Stimulated activated CD4-positive, alpha-beta T cell treated with anti-CD3 and anti-CD28 coated beads, Interleukin-1b, Interleukin-23, amount 100 ng/mL, for 1 hour (primary cell): ENCODE measurements at places on chromosomes 4 and X.

DNA sequence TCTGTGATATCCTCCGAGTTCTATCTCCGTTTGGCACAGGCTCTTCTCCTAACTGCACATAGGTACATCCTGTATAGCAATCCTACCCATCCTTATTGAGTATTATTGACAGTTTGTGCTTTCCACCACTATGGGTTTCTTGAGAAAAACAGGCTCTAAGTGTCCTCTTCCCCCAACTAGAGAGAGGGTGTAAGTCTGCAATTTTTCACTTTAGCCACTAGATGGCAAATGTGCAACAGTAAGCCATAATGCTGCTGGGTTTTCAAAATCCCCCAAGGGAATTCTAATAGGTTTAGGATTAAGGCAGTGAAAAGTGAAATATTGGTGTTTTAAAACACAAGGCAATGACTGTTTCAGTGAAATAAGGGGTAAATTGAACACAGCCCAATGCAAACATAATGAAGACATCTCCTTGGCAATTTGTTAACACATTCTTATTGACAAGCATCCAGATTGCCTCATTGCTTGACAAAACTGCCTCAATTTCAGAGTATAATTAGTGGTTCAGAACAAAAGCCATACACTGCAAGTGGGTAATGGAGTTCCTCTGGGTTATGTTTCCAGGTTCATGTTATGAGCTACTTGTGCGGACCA, 239.0 kb upstream of the HTR2C start:
- no peak for DNase-seq

GRCh38 chr4:162732876-162733275, 433.8 kb downstream of the NAF1 start:
- DNase-seq, result no peak

DNA sequence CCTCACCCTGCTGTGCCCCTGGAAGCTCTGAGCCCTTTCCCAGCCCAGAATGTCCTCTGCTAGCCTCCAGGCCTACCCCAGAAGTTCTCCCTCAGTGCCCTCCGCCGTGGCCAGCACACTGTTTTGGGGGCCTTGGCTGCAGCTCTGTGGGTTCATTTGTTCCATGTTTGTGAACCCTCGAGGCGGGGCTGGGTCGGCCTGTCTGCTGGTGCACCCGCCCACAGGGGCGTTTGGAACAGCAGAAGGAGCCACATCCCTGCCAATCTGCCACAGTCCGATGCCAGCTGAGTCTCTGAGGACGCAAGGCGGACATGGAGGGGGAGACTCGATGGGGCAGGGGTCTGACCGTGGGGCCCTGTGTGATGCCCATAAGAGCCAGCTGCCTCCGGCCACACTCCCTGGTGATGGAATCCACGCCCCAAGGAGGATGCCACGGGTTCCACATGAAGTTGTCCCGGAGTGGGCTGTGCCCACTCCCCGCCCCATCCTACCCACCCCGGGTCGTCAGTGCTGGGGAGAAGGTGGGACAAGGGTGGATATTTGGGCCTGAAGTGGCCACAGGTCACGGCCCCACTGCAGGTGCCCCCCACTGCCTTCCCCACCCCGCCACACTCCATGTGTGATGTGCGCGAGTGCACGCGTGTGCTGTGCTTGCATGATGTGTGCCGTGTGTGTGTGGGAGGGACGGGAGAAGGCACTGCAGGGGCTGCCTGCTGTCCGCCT, 7.1 kb downstream of the ATP5ME start:
- no peak for DNase-seq

- DNase-seq, result no peak
Observed at GRCh38 chr4:15004739-15005301, 2.5 kb downstream of the CPEB2 start.

GRCh38 chr4:180564026-180564425, 1679.2 kb upstream of the TENM3 start:
- DNase-seq, result no peak

- DNase-seq, result no peak
Observed at GRCh38 chr4:57094832-57095223, 15.4 kb downstream of the IGFBP7 start.

DNA sequence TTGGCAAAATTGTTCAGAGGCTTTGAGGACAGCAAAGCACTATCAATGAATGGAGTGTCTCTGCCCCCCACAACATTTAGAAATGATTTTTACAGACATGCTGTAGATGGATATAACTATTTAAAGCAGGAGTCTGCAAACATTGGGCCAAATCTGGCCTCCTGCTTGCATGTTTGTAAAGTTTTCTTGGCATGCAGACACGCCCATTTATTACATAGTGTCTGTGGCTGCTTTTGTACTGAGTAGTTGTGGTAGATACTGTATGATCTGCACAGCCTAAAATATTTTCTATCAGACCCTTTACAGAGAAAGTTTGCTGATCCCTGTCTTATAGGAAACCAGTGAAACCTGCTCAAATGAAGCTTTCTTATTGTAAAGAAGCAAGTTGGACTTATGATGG, 45.5 kb upstream of the PHEX start:
- DNase-seq, result no peak

- no peak for DNase-seq
Observed at GRCh38 chrX:125101971-125102755, 217.5 kb upstream of the TEX13C start.

GRCh38 chr4:48960988-48961635, 25.0 kb upstream of the CWH43 start:
- DNase-seq, result no peak

DNA sequence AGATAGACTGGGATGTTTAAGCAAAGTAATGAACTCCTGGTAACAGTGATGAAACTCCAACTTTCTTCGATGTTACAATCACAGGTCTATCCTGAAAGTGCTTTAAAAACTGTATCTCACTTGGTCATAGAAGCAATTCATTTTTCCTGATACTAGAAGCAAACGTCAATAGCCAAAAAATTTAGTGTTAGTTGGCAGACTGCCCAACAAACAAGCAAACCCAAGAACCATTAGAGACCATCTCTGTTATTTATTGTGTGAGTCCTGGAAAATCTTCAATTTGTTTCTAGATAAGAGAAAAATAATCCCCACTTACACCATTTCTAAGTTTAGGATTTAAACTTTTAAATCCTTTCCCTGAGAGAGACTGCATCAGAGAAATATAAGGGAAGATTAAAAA, 553.9 kb downstream of the INPP4B start:
- DNase-seq, result no peak

GRCh38 chr4:154464654-154465053, 26.9 kb downstream of the DCHS2 start:
- no peak for DNase-seq

DNA sequence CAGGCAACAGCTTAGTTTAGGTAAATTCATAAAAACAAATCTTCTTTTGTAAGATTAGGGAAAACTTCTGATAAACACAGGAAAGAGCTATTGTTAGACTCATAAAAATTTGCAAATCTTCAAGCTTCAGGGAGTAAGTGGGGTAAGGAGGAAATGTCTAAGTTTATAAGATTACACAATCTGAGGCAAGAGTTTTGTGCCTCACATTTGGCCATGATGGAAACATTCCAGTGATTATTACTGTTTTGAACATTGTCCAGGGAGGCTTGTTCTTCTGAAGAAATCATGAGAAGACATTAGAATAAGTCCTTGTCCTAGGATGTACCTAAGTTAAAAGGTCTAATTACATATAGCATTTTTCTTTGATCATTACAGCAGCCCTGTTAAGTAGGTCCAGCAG, 72.8 kb downstream of the MAOB start:
- DNase-seq, result no peak

- DNase-seq, result peak; percentile 32
Observed at GRCh38 chr4:42568610-42569207, 88.2 kb downstream of the ATP8A1 start.

DNA sequence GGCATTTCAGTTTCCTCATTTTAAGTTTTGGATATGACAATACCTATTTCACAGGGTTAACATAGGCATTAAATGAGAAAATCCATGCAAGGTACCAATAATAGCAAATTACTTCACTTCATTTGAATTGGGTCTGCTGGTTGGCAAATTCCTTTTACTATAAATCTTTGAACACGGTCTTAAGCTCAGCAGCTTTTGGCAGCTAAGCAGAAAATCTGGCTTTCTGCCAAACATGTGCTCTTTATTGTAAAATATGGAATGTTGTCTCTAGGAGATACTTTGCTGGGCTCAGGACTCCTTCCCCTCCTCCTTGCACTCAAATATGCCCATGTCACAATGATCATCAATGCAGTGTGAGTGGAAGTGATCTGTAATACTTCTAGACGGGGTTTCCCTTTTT, 16.8 kb upstream of the DMP1 start:
- DNase-seq, result no peak

- DNase-seq, result no peak
Observed at GRCh38 chrX:14029039-14029424, 660 bp downstream of the GEMIN8 start.

- DNase-seq, result no peak
Observed at GRCh38 chr4:17511509-17511949, 361 bp downstream of the QDPR start.

- DNase-seq, result no peak
Observed at GRCh38 chr4:57159866-57160265, 49.7 kb upstream of the IGFBP7 start.

- DNase-seq, result no peak
Observed at GRCh38 chr4:7197910-7198309, 5.6 kb downstream of the SORCS2 start.

DNA sequence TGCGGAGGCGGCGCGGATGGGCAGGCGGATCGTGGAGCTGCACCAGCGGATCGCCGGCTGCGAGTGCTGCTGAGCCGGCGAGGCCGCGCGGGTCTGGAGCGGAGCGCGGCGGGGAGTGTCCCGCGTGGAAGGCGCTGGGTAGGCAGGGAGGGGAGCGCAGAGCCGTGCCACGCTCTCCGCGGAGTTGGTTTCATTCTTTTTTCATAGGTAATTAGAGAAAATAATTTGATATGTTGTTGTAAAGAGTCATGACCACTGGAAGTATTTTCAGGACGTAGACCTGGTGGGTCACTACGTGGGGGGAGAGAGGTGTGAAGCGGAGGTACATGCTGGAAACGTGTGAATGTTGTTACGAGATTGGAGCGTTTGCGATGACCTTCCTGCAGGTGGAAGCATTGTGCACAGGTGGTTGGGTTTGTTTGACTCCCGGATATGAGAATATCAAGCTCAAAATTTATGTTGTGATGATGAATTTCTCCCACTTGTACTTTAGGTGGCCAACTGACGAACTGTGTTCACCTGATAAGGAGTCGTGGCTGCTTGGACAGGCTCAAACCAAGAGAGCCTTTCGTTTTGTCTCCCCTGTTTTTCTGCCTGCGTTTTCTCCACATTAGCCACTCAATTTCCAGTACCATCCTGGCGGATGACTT, 19.1 kb upstream of the S100P start:
- no peak for DNase-seq

DNA sequence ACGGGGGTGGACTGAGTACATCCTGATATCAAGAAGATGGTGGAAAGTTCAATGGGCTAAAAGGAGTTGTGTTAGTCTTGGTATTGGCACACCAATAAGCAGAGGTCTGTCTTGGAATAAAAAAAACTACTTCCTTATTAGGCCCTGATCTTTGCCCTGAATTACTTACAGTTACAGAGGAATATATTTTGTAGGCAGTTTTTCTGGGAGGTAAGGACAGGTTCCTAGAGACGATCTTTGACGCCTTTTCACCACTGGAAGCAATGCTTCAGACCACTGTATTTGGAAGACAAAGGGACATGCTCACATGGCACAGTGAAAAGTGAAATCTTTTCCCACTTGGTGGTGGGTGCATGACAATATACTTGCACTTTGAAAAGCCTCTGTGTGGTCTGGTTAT, 618 bp upstream of the XK start:
- DNase-seq, result no peak

GRCh38 chr4:140233791-140234696, 80.1 kb upstream of the MAML3 start:
- no peak for DNase-seq

GRCh38 chrX:113747274-113747973, 836.5 kb upstream of the HTR2C start:
- no peak for DNase-seq

DNA sequence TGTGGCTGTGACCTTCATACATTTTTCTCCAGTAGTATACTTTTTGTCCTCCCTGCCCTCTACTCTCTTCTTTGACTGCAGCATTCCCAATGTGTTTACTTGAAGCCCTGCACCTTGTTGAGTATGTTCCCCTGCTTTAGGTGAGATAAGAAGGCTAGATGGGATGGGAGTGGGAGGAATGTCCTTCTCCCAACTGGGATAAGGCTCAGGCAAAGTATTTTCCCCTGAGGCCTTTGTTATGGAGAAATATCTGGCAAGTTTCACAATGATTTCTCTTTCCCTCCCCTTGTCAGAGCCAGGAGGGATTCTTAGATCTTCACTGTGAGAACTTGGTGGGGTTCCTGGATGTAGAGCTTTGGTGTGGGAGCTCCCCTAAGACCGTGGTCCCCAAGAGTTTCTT, 131.8 kb downstream of the CLCN5 start:
- no peak for DNase-seq

DNA sequence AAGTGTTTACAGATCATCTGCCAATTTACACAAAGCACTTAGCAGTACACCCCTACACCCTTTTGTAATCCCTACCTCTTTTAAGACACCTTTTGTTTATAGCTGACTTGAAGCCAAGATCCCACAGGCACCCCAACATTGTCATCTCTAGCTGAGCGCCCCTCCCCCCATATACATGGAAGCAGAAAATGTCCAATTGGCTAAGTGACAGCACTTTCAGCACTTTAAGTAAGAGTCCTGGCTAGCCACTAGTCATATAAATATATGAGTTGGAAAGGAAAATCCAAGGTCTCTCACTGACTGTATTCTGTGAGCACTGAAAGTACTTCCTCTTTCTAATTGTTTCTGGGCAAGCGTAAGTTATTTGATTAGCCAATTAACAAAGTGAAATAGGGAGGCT, 108.2 kb downstream of the NSUN7 start:
- DNase-seq, result no peak

GRCh38 chr4:147916351-147916750, 184.5 kb downstream of the ARHGAP10 start:
- DNase-seq, result no peak

GRCh38 chr4:1738410-1738809, 17.1 kb downstream of the TACC3 start:
- DNase-seq, result no peak

GRCh38 chr4:144298519-144298918, 158.0 kb upstream of the GYPA start:
- no peak for DNase-seq

- no peak for DNase-seq
Observed at GRCh38 chr4:158033416-158034120, 139.3 kb downstream of the GASK1B start.

DNA sequence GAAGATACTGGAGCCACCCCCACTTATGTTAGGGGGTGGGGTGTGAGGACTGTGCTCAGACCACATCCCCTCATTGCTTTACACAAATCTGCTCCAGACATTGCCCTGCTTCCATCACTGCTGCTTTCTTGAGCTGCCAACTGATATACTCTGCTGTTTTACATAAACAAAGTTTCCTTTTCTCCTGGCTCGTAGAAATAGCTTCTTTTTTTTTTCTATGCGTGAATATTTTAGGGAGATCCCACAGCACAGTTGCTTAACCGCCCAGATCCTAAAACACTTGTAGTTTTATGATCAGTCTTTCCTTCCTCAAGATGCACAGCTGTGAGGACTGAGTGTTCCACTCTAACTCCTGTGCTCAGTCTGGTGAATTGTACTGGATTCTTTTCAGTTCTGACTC, 768.4 kb downstream of the PCDH18 start:
- DNase-seq, result no peak
